ELF-1 (cell line): ENCODE measurements at places on chromosomes 4 and X.

GRCh38 chrX:132802033-132802432, 156.4 kb downstream of the HS6ST2 start:
- DNase-seq, result no peak

DNA sequence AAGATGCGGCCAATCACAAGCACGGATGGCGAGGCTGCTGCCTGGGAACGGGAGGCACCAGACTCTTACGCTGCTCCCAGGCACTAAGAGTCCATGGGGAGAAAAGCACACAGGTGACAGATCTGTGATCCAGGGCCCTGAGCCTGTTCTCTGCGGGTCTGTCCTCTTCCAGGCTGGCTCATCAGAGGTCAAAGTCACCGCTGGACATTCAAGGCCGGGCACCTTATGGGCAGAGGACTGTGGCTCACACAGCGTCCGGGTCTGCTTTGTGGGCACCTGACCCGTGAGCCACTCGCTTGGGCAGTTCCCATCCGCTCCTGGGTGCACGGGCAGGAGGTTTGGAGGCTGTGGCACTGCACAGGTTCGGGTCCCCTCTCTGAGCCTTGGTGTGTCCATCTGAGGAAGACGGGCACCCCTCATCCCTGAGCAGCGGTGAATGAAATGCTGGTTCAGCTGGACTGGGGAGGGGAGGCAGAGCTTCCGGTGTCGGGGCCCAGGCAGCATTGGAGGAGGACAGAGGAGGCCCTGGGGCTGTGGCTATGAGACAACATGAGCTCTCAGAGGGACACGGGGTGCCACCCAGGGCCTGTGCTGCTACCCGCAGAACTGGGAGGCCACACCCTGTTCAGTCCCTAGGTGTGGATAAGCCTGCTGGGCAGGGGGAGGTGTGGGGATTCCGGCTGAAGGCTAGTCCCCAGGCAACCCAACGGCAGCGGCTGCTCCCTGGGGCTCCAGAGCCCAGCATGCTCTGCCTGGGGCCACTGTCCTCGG, 61.2 kb upstream of the AFAP1 start:
- DNase-seq, result no peak

GRCh38 chrX:71053217-71053621, 14.9 kb downstream of the SNX12 start:
- peak; percentile 97 for DNase-seq

DNA sequence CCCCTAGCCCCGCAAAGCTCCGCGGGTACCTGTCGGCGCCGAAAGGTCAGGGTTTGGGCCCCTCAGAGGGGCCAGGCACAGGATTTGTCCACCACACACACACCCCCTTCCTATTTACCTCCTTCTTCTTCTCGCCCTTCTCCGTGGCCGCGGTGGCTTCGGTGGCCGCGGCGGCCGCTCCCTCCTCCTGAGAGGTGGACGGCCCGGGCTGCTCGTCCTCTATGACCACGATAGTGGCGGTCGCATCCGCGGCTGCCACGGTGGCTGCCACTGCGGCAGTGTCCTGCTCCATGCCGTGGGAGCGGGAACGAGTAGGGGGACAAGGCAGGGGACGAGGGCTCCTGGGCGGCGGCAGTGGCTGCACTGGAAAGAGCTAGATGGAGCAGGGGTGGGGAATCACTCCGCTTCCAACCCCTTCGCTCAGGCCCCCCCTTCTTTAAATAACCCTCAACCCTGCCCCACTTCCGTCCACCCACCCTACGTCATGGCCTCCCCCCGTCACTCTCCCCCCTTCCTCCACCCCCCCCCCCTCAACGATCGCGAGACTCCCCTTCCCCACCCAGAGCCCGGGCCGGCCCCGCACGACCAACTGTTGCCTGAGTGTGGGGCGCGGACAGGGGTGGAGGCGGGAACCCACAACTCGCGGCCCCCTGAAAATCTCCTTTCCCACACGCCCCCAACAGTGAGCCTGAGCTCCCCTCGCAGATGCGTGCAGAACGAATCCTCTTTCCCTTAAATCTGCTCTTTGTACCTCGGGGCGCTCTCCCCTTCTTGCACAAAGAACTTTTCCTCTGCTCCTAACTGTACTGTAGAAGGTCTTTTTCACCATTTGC, at the start of gene SMARCA1:
SMARCA1 (minus strand) TSS at position 412 of the 833 bp plus-strand sequence; CDS start at position 292, 120 bp downstream.
- DNase-seq, result peak; percentile 76

DNA sequence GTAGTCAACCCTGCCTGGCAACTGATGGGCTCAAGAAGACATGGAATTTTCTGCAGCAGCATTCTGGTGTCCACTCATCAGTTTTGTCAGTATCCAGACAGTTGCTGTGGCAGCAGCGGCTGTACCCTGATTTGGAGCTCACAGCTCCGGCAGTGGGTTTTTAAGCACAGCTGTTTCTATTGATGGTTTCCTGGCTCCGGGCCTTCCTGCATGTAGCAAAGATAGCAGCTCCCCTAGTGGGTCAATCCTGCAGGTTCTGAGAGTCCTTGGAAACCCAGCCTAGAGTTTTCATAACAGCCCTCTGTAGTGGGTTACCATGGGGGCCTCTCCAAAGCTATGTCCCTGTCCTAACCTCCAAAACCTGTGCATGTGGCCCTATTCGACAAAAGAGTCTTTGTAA, 84.0 kb upstream of the ATP6AP2 start:
- peak; percentile 42 for DNase-seq

- no peak for DNase-seq
Measured at GRCh38 chrX:97756879-97757278, 873.2 kb downstream of the RPA4 start.

DNA sequence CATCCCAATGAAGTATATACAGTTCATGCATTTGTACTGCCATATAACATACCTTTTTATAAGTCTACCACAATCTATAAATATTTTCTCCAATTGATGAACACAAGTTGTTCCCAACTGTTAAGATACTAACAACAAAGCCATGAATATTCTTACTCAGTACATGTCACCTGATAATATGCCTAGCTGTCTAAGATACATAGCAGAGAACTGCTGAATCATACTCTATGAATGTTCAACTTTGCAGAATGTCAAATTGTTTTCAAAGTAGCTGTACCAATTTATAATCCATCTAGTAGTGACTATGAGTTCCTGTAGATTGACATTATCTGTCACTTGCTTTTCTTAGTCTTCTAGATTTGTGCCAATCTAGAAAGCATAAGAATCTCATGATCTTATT, 84.9 kb downstream of the RAB28 start:
- no peak for DNase-seq

DNA sequence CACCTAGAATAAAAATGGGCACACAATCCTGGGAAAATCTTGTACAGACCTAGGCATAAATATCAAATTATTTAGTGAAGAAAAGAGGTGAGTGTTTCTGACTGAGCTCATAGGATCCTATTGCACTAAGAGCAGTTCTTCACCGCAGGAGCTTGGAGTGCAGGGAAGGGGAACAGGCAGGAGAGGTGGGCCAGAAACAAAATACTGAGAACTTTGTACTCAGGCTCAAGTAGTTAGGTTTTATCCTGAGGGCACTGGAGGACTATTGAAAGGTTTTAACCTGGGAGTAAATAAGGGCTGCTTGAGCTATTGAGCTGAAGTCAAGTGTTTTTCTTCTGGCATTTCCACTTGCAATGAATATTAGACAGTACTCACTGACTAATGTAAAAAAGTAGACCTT, 12.2 kb downstream of the EPHA5 start:
- peak; percentile 11 for DNase-seq

DNA sequence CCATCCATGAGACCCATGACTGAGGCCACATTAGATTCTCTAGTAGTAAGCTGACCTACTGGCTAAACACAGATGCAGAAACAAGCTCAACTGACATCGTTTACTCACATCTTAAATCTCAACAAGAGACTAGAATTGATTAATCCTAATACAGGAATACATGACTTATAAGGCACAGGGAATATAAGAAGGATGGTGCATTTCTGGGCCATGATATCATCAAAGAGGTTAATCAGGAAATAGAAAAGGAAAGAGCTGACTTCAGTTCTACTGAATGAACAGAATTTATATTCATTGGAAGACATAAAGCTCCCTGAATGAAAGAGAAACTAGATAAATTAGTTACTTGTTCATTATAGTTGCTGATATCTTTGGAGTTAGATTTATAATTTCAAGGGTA, 1406.5 kb downstream of the STIM2 start:
- no peak for DNase-seq

DNA sequence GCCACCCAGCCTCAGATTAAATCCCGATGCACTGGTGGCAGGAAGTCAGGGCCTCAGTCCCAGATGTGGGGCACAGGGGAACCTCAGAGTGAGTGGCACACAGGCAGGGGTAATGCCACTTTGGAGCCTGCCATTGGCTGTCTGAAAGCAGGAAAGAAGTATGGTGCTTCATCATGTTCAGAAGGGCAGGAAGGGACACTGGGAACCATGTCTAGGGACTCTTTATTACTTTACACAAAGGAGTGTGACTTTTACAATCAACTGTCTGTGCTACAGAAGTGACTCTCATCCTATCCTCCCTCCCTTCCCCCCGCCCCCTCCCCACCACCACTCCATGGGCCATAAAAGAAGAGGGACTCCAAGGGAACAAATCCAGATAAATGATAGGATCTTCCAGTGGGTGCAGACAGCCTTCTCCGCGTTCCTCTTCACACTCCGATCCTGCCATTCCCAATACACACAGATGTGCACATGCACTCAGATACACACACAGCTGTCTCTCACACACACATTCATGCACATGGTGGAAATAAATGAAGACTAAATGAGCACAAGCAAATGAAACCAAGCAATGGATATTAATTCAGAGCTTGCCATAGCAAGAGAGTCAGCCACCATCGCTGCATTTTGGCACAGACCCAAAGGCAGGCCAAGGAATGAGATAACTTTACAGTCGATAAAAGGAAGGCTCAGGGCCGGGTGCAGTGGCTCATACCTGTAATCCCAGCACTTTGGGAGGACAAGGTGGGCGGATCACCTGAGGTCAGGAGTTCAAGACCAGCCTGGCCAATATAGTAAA, 2.5 kb upstream of the TMEM154 start:
- no peak for DNase-seq

GRCh38 chr4:25182937-25183336, 22.7 kb upstream of the SEPSECS start:
- no peak for DNase-seq

GRCh38 chr4:56342746-56343145, 44.5 kb downstream of the AASDH start:
- DNase-seq, result no peak

GRCh38 chrX:45849261-45849862, 648.7 kb upstream of the DIPK2B start:
- DNase-seq, result no peak

GRCh38 chrX:119226446-119226845, 9.6 kb upstream of the PGRMC1 start:
- no peak for DNase-seq

- DNase-seq, result no peak
Measured at GRCh38 chr4:169202145-169202699, 68.5 kb downstream of the SH3RF1 start.

GRCh38 chr4:61335241-61335763, 135.2 kb downstream of the ADGRL3 start:
- no peak for DNase-seq

DNA sequence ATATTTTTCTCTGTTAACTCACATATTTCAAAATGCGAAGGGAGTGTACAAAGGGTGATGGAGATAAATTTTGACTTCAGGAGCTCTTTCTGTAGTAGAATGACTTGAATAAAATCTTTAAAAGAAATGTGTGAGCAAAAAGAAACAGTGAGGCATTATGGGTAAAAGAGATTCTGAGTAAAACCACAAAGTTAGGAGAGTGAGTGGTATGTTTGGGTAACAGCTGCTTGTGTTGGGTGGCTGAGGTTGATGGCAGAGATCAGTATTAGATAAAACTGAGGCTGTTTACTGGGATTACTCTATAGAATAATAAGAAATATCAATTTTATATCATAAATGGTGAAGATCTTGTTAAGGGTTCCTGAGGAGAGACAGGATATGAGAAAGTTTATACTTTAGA, 434.2 kb upstream of the AMOT start:
- no peak for DNase-seq

GRCh38 chr4:8115916-8116315, 42.7 kb downstream of the ABLIM2 start:
- no peak for DNase-seq

- no peak for DNase-seq
Measured at GRCh38 chrX:81195259-81195658, 6.5 kb downstream of the HMGN5 start.

- DNase-seq, result no peak
Measured at GRCh38 chr4:10020106-10020505, 1.2 kb downstream of the SLC2A9 start.

GRCh38 chrX:128929271-128930057, 593.8 kb downstream of the SMARCA1 start:
- DNase-seq, result no peak

DNA sequence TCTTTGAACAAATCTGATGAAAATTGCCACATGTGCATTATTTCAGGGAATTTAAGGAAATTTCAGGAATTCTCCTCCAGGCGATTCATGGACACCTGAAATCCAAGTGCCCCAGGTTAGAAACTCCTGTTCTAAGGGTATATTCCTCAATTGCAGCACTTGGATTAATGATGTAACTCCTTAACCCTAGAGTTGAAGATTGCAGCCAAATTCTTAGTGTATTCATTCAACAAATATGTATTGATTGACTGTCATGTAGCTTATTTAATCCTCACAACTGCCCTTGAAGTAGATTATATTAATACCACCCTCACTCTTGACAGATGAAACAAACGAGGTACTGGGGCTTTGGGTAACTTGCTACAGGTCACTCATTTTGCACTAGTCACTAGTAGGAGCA, 11.3 kb downstream of the CETN2 start:
- no peak for DNase-seq

GRCh38 chrX:20433388-20433775, 166.7 kb upstream of the RPS6KA3 start:
- DNase-seq, result peak; percentile 11

- no peak for DNase-seq
Measured at GRCh38 chr4:31877429-31877828, 1157.3 kb downstream of the PCDH7 start.

DNA sequence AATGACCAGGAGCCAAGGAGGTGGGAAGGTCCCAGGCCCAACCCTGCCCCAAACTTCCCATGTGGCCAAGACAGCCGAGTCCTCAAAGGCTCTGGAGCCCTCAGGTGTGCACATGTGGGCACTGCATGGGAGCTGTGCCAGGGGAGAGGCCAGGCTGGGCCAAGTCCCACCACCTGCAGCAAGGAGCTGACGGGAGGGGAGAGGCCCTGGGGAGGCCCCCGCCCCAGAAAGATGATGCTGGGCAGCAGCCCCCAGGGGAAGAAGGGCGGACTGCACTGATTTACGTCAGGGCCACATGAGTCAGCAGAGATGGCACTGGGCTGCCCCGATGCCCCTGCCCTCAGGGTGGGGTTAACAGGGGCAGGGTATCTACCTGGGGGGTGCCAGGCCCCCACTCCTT, 1.4 kb downstream of the L1CAM start:
- no peak for DNase-seq

GRCh38 chr4:47367761-47368160, 95.7 kb downstream of the COMMD8 start:
- no peak for DNase-seq

GRCh38 chr4:145609481-145610427, 9.4 kb upstream of the MMAA start:
- DNase-seq, result peak; percentile 38
